Caco-2 (cell line): ENCODE measurements at places on chromosomes 13 and 19. TPM values are rescaled to one million over a fixed set of nuclear protein-coding genes. Genes with fewer than 3 reads are reported as not detected.

Gene SBNO2
- total RNA-seq, result 37.3 and 41.2 TPM in 2 replicates

Gene ZNF610
- total RNA-seq, result 0.41 TPM in 1 of 2 replicates, not detected in the other

Gene NBEA
- total RNA-seq, result 0.54 and 1.0 TPM in 2 replicates

Gene PSG1
- total RNA-seq, result 0.37 TPM in 1 of 2 replicates, not detected in the other

Gene ZFP82
- total RNA-seq, result 3.6 and 3.7 TPM in 2 replicates

Gene FGF22
- total RNA-seq, result 0.68 TPM in 1 of 2 replicates, not detected in the other

Gene CIC
- 44.8 and 47.8 TPM in 2 replicates for total RNA-seq

Gene LRRC4B
- total RNA-seq, result 0.30 and 0.54 TPM in 2 replicates

GRCh38 chr19:7603919-7604318 lies 8.3 kb downstream of the CAMSAP3 start:
- H3K4me3 ChIP-seq, result no peak overlapping the region
- H3K36me3 ChIP-seq, result no peaks in the 10 kb centered on the region; the same call in 1 of the 2 replicates
- H3K4me1 ChIP-seq, result no peaks in the 10 kb centered on the region
- H3K27me3 ChIP-seq, result no peaks in the 10 kb centered on the region

- H3K36me3 ChIP-seq, result no peaks in the 10 kb centered on the region
- DNase-seq, result no peak
- peak overlapping the region; percentile 81 for H3K4me3 ChIP-seq
- H3K27ac ChIP-seq, result peak overlapping the region; percentile 28
- H3K27me3 ChIP-seq, result no peaks in the 10 kb centered on the region
- peaks cover 14% of the 10 kb centered on the region for H3K4me1 ChIP-seq
Measured at GRCh38 chr19:42422092-42422900, 4.9 kb downstream of the LIPE start.

DNA sequence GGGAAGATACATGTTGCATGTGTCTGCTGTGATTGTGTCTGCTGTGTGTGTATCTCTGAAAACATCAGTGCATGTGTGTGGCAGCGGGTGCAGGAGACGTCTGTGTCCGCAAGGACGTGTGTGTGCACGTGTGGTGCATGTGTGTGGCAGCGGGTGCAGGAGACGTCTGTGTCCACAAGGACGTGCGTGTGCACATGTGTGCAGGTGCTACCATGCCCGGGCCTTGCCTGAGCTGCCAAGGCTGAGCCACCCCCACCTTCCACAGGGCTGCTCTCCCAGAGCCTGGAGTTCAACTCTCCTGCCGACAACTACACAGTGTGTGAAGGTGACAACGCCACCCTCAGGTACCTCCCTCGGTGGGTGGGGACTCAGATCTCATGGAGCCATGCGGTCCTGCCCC lies 10.4 kb downstream of the IGLON5 start:
- H3K27ac ChIP-seq, result no peak overlapping the region
- no peaks in the 10 kb centered on the region for H3K4me1 ChIP-seq
- H3K4me3 ChIP-seq, result no peak overlapping the region
- no peaks in the 10 kb centered on the region for H3K36me3 ChIP-seq
- no peaks in the 10 kb centered on the region for H3K27me3 ChIP-seq

GRCh38 chr19:41480336-41480735 lies 37.4 kb downstream of the ERICH4 start:
- no peak for DNase-seq
- no peaks in the 10 kb centered on the region for H3K27me3 ChIP-seq
- H3K27ac ChIP-seq, result no peak overlapping the region
- no peaks in the 10 kb centered on the region for H3K36me3 ChIP-seq
- H3K4me1 ChIP-seq, result no peaks in the 10 kb centered on the region

- no peak for DNase-seq
- H3K27me3 ChIP-seq, result no peaks in the 10 kb centered on the region
- peak overlapping the region; percentile 16 for H3K27ac ChIP-seq
- H3K4me3 ChIP-seq, result no peak overlapping the region
- no peaks in the 10 kb centered on the region for H3K4me1 ChIP-seq
- H3K36me3 ChIP-seq, result peaks cover 2% of the 10 kb centered on the region
Measured at GRCh38 chr19:8489561-8490394, 12.7 kb downstream of the PRAM1 start.

- H3K4me3 ChIP-seq, result no peak overlapping the region
- H3K36me3 ChIP-seq, result no peaks in the 10 kb centered on the region
- no peaks in the 10 kb centered on the region for H3K27me3 ChIP-seq
- no peaks in the 10 kb centered on the region for H3K4me1 ChIP-seq
Measured at GRCh38 chr13:41864658-41865057, 96.3 kb downstream of the VWA8 start.

- no peak overlapping the region for H3K4me3 ChIP-seq
- DNase-seq, result no peak
- H3K4me1 ChIP-seq, result no peaks in the 10 kb centered on the region
Measured at GRCh38 chr13:43614063-43614462, 172.7 kb downstream of the ENOX1 start.

GRCh38 chr19:49196527-49197240 lies 39.1 kb downstream of the TRPM4 start:
- H3K4me1 ChIP-seq, result no peaks in the 10 kb centered on the region
- H3K4me3 ChIP-seq, result no peak overlapping the region
- DNase-seq, result no peak
- H3K27me3 ChIP-seq, result no peaks in the 10 kb centered on the region
- no peak overlapping the region for H3K27ac ChIP-seq

DNA sequence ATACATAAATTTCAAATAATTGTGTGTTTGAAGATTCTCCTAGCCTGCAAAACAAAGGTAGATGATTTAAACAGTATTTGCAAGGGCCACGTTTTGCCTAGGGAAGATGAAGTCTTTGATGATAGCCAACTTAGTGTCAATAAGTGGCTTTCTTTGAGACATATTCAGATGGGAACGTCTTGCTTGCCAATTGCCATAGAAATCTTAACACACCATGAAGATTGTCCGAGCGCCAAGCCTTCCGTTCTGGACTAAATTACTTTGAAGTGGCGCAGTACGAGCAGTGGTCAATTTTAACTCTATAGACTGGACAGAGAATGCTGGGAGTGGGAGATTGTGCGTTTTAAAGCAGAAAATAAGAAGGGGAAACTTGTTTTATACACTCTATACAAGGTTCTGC lies 9.9 kb downstream of the ZIC5 start:
- H3K36me3 ChIP-seq, result no peaks in the 10 kb centered on the region
- 0 out of 2 replicates have a peak, but pooled peaks cover 1% of the 10 kb centered on the region for H3K27me3 ChIP-seq
- H3K27ac ChIP-seq, result no peak overlapping the region
- no peaks in the 10 kb centered on the region for H3K4me1 ChIP-seq
- H3K4me3 ChIP-seq, result no peak overlapping the region
- DNase-seq, result no peak

- H3K27me3 ChIP-seq, result no peaks in the 10 kb centered on the region
- DNase-seq, result peak; percentile 80
- H3K4me3 ChIP-seq, result no peak within 1 kb of the TSS
- peak within 1 kb of the TSS; percentile 14 for H3K27ac ChIP-seq
Measured at GRCh38 chr19:46040952-46041500, at the start of gene IGFL4. Gene IGFL4 (minus strand): TSS chr19:46041002. CDS start chr19:46040962, 40 bp downstream.

- no peak for DNase-seq
- H3K36me3 ChIP-seq, result no peaks in the 10 kb centered on the region
- H3K27me3 ChIP-seq, result no peaks in the 10 kb centered on the region
- peak overlapping the region; percentile 86 for H3K27ac ChIP-seq
- peaks cover 24% of the 10 kb centered on the region for H3K4me1 ChIP-seq
Measured at GRCh38 chr19:2062389-2062729, 11.3 kb upstream of the MKNK2 start.

DNA sequence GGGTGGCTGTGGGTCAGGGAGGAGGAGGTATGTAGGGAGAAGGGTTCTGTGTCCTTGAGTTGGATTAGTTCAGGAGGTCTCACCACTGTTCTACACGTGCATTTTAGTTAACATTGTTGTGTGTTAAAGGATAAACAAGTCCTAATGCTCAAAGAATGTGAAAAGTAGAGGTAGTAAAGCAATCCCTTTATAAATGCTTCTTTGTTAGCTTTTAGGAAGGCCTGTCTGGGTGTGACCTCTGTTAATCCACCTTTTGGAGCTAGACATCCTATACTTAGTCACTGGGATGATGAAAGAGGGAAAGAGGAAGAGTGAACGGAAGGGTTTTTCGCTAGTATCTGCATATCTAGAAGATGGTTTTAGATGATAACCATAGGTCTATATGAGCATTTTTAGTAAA lies 42.2 kb upstream of the FLT1 start:
- DNase-seq, result no peak
- H3K27me3 ChIP-seq, result no peaks in the 10 kb centered on the region
- no peaks in the 10 kb centered on the region for H3K4me1 ChIP-seq
- H3K4me3 ChIP-seq, result no peak overlapping the region

GRCh38 chr13:102185375-102185984 lies 216.4 kb downstream of the FGF14 start:
- H3K27ac ChIP-seq, result no peak overlapping the region
- DNase-seq, result no peak
- no peak overlapping the region for H3K4me3 ChIP-seq
- no peaks in the 10 kb centered on the region for H3K4me1 ChIP-seq
- no peaks in the 10 kb centered on the region for H3K27me3 ChIP-seq

- H3K27ac ChIP-seq, result no peak overlapping the region
- H3K27me3 ChIP-seq, result no peaks in the 10 kb centered on the region
- H3K4me1 ChIP-seq, result no peaks in the 10 kb centered on the region
- no peak overlapping the region for H3K4me3 ChIP-seq
- no peaks in the 10 kb centered on the region for H3K36me3 ChIP-seq
Measured at GRCh38 chr13:20101467-20102316, 59.2 kb downstream of the GJA3 start.

GRCh38 chr13:97574926-97575325 lies 141.0 kb downstream of the RAP2A start:
- H3K4me1 ChIP-seq, result 0 out of 2 replicates have a peak, but pooled peaks cover 3% of the 10 kb centered on the region
- no peak overlapping the region for H3K27ac ChIP-seq
- H3K4me3 ChIP-seq, result no peak overlapping the region
- H3K36me3 ChIP-seq, result no peaks in the 10 kb centered on the region
- DNase-seq, result peak; percentile 62
- H3K27me3 ChIP-seq, result no peaks in the 10 kb centered on the region

DNA sequence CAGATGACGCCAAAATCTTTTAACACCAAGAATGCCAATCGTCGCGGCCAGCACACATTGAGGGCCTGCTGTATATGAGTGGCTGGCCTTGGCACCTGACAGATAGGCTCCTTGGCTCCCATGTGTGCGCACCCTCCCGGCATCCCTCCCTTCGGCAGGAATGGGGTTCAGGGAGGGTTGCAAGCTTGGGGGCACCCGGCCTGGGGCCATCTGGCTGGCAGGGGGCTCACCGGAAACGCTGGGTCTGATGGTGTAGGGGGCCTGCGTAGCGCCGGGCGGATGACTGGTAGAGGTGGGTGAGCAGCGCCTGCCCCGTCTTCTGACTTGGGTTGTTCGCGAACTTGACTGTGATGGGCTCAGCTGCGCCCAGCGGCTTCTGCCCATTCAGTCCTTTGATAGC lies 22.4 kb downstream of the PRKCSH start:
- H3K27ac ChIP-seq, result no peak overlapping the region
- no peak overlapping the region for H3K4me3 ChIP-seq
- H3K4me1 ChIP-seq, result no peaks in the 10 kb centered on the region
- H3K27me3 ChIP-seq, result no peaks in the 10 kb centered on the region
- H3K36me3 ChIP-seq, result no peaks in the 10 kb centered on the region

GRCh38 chr13:77048681-77049080 lies 21.7 kb upstream of the FBXL3 start:
- H3K27ac ChIP-seq, result no peak overlapping the region
- H3K36me3 ChIP-seq, result no peaks in the 10 kb centered on the region
- H3K27me3 ChIP-seq, result no peaks in the 10 kb centered on the region
- H3K4me3 ChIP-seq, result no peak overlapping the region
- no peaks in the 10 kb centered on the region for H3K4me1 ChIP-seq

DNA sequence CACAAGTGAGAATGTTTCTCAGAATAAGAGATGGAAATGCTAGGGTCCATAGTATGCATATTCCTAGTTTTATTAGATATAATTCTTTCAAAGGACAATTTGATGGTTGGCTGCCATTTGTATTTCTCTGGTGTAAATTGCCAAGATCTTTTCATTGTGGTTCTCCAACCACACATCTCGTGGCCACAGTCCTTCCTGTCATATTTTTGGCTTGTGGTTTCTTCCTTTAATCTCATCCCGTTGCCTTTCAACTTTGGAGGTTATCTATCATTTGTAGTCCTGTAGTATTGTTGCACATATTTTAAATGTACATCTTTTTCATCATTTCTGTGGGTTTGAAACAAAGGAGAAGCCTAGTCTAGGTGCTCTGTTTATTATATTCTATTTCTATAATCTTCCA lies 61.2 kb downstream of the WASF3 start:
- DNase-seq, result no peak
- H3K4me3 ChIP-seq, result no peak overlapping the region
- H3K27ac ChIP-seq, result no peak overlapping the region
- H3K4me1 ChIP-seq, result 0 out of 2 replicates have a peak, but pooled peaks cover 5% of the 10 kb centered on the region
- H3K27me3 ChIP-seq, result no peaks in the 10 kb centered on the region

DNA sequence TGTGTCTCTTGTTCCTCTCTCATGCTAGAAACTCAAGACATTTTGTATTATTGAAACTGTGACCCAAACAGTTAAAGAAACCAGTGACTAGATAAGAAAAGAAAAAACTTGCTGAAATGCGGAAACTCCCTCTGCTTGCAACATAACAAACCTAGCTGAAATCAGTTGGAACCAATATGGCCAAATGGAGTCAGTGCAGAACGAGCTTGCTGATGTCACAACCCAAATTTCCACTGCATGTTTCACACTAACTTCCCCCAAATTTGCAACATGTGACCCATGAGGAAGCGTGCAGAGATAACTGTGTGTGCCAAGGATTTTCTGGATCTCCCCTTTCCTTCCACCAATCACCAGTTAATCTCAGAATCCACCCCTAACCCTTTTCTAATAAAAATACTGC lies 208.0 kb downstream of the DLEU7 start:
- H3K4me3 ChIP-seq, result no peak overlapping the region
- no peaks in the 10 kb centered on the region for H3K27me3 ChIP-seq
- no peak for DNase-seq
- H3K27ac ChIP-seq, result peak overlapping the region; percentile 34

DNA sequence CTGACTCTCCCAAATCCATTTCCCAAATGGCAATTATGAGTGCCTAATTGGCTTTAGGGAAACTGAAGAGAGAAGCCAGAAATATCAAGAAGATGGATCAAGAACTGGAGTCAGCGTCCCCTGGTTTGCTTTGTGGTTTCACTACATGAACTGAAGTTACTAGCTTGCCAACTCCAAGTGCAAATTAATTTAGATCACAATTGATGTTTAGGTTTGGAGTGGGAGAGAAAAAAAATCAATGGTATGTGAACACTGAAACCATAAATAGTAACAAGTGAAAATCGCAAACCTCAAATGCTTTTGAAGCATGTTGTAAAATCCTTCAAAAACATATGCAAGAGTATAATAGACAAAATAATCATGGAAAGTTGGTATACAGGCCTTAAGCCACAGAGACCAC lies 1528.6 kb upstream of the SLC10A2 start:
- H3K27me3 ChIP-seq, result no peaks in the 10 kb centered on the region
- H3K27ac ChIP-seq, result no peak overlapping the region
- H3K4me3 ChIP-seq, result no peak overlapping the region
- no peak for DNase-seq
